Activated CD8-positive, alpha-beta T cell treated with anti-CD3 and anti-CD28 coated beads, Interleukin-2, amount 10 ng/mL, durations not matched to agents 7 days and 5 days (primary cell): ENCODE measurements at places on chromosomes 12 and 14.
A peak's percentile ranks its signal among the peaks of the same experiment; 100 is the strongest.

- H3K4me3 ChIP-seq, result no peak overlapping the region
- H3K36me3 ChIP-seq, result peaks cover 6% of the 10 kb centered on the region
- peaks cover 29% of the 10 kb centered on the region for H3K4me1 ChIP-seq
- DNase-seq, result no peak
- H3K27me3 ChIP-seq, result no peaks in the 10 kb centered on the region
Measured at GRCh38 chr14:74015963-74016362, 3.1 kb downstream of the ENTPD5 start.

DNA sequence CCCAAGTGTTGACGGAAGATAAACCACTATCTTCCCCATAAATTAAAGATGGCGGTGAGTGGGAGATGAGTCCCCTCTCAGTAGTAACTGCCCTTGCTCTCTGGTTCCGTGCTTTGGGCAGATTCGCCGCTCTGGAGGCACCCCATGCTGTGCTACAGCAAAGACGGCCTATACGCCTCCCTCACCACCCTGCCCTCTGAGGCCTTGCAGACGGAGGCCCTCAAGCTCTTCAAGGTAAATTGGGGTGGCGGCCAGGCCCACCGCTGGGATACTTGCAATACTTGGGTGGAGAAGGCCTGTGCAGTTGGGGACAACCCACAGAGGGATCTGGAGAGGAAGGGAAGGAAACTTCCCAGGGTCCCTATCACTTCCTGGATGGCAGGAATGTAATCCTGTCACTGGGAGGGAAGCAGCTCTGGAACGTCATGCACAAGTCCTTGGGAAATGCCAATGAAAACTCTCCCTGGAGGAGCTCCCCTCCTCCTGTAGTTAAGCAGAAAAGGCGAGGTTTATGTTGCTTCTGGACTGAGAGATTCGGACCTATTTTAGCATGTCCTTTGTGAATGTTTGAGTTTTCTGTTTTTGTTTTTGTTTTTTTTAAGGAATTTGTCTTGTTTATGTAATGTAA lies 22.8 kb downstream of the PIGH start:
- no peaks in the 10 kb centered on the region for H3K27me3 ChIP-seq
- no peak overlapping the region for H3K27ac ChIP-seq
- H3K4me3 ChIP-seq, result no peak overlapping the region
- no peaks in the 10 kb centered on the region for H3K36me3 ChIP-seq
- no peak for DNase-seq
- peaks cover 6% of the 10 kb centered on the region for H3K4me1 ChIP-seq

GRCh38 chr14:88995437-88996198 lies 171.2 kb downstream of the TTC8 start:
- H3K27me3 ChIP-seq, result peaks cover 2% of the 10 kb centered on the region
- H3K36me3 ChIP-seq, result no peaks in the 10 kb centered on the region
- H3K4me1 ChIP-seq, result no peaks in the 10 kb centered on the region
- no peak overlapping the region for H3K4me3 ChIP-seq
- H3K27ac ChIP-seq, result no peak overlapping the region

DNA sequence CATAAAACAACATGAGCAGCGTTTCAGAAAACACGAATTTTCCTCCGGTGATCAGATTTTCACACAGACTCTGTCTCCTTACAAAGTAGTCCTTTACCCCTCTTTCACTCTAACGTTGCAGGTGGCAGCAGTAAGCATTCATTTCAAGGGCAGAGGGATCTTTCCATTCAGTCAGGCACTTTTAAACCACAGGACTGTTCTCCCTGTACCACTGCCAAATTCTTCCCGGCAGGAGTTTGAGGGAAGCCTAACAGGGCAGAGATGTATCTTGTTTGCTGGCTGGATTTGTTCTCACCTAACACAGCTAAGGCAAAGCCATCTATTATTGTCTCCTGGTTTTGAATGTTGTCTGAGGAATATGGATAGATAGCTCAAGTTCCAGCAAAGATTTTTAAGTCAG lies 1187.3 kb upstream of the SEL1L start:
- no peak overlapping the region for H3K4me3 ChIP-seq
- no peak for DNase-seq
- H3K27me3 ChIP-seq, result no peaks in the 10 kb centered on the region
- H3K36me3 ChIP-seq, result no peaks in the 10 kb centered on the region

- H3K27ac ChIP-seq, result no peak overlapping the region
- H3K36me3 ChIP-seq, result peaks cover 62% of the 10 kb centered on the region
- peaks cover 6% of the 10 kb centered on the region for H3K4me1 ChIP-seq
- H3K27me3 ChIP-seq, result no peaks in the 10 kb centered on the region
- no peak overlapping the region for H3K4me3 ChIP-seq
Measured at GRCh38 chr12:123187637-123188036, 36.7 kb upstream of the PITPNM2 start.

GRCh38 chr12:72872238-72872887 lies 600.2 kb downstream of the TRHDE start:
- no peak overlapping the region for H3K27ac ChIP-seq
- no peaks in the 10 kb centered on the region for H3K36me3 ChIP-seq
- no peak overlapping the region for H3K4me3 ChIP-seq
- H3K27me3 ChIP-seq, result no peaks in the 10 kb centered on the region
- DNase-seq, result no peak
- H3K4me1 ChIP-seq, result no peaks in the 10 kb centered on the region

GRCh38 chr12:103887738-103888137 lies 42.5 kb upstream of the HSP90B1 start:
- DNase-seq, result no peak
- no peaks in the 10 kb centered on the region for H3K36me3 ChIP-seq
- H3K27ac ChIP-seq, result no peak overlapping the region
- H3K4me3 ChIP-seq, result no peak overlapping the region
- H3K4me1 ChIP-seq, result peaks cover 12% of the 10 kb centered on the region

DNA sequence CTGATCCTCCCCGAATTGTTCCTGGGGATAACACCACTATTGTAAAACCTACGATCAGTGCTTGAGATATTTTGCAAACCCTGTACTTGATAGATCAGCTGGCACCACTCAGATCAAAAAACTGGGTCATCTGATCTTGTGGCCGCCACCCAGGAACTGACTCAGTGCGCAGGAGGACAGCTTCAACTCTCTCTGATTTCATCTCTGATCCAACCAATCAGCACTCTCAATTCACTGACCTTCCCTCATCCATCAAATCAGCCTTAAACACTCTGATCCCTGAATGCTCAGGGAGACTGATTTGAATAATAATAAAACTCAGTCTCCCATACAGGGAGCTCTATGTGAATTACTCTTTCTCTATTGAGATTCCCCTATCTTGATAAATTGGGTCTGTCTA lies 4.2 kb upstream of the XPOT start:
- DNase-seq, result no peak
- H3K27me3 ChIP-seq, result no peaks in the 10 kb centered on the region
- H3K4me3 ChIP-seq, result no peak overlapping the region
- H3K27ac ChIP-seq, result no peak overlapping the region

GRCh38 chr12:58250077-58250476 lies 308.7 kb downstream of the ATP23 start:
- H3K27ac ChIP-seq, result no peak overlapping the region
- H3K36me3 ChIP-seq, result no peaks in the 10 kb centered on the region
- no peak overlapping the region for H3K4me3 ChIP-seq
- no peak for DNase-seq
- no peaks in the 10 kb centered on the region for H3K27me3 ChIP-seq

GRCh38 chr12:27987331-27987730 lies 14.8 kb upstream of the PTHLH start:
- no peaks in the 10 kb centered on the region for H3K4me1 ChIP-seq
- peaks cover 7% of the 10 kb centered on the region for H3K27me3 ChIP-seq
- no peak for DNase-seq

- no peak for DNase-seq
- H3K4me3 ChIP-seq, result peak overlapping the region; percentile 91
- peak overlapping the region; percentile 93 for H3K27ac ChIP-seq
- peaks cover 17% of the 10 kb centered on the region for H3K27me3 ChIP-seq
Measured at GRCh38 chr14:66508547-66508845, 549 bp downstream of the GPHN start.

- no peaks in the 10 kb centered on the region for H3K36me3 ChIP-seq
- no peak overlapping the region for H3K4me3 ChIP-seq
- no peak for DNase-seq
- no peak overlapping the region for H3K27ac ChIP-seq
- no peaks in the 10 kb centered on the region for H3K4me1 ChIP-seq
- H3K27me3 ChIP-seq, result no peaks in the 10 kb centered on the region
Measured at GRCh38 chr14:34699873-34700621, 14.3 kb downstream of the CFL2 start.

DNA sequence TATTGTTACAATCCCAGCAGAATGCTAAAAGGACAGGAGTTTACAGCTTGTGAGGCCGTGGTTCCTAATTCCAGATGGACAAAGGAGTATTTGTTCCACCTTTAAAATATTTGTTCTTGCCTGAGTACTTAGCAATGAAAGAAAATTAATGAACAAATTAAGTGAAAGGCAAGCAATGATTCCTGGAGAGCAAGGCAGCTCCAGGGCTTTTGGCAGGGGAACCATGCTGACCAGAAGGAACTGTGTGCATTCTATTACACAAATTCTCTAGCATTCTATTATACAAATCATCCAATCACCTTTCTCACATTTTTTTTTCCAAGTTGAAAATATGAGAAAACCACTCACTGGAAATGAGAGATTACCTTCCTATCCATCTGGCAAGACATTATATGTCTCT lies 1.8 kb upstream of the BMAL2 start:
- H3K36me3 ChIP-seq, result peaks cover 8% of the 10 kb centered on the region
- H3K4me3 ChIP-seq, result no peak overlapping the region
- H3K27me3 ChIP-seq, result peaks cover 9% of the 10 kb centered on the region
- DNase-seq, result no peak

GRCh38 chr12:83864054-83864453 lies 1048.5 kb downstream of the SLC6A15 start:
- H3K36me3 ChIP-seq, result no peaks in the 10 kb centered on the region
- no peaks in the 10 kb centered on the region for H3K4me1 ChIP-seq

- no peak overlapping the region for H3K4me3 ChIP-seq
- no peak for DNase-seq
- H3K27ac ChIP-seq, result no peak overlapping the region
- H3K36me3 ChIP-seq, result peaks cover 13% of the 10 kb centered on the region
Measured at GRCh38 chr14:92959189-92959531, 36.2 kb downstream of the CHGA start.

DNA sequence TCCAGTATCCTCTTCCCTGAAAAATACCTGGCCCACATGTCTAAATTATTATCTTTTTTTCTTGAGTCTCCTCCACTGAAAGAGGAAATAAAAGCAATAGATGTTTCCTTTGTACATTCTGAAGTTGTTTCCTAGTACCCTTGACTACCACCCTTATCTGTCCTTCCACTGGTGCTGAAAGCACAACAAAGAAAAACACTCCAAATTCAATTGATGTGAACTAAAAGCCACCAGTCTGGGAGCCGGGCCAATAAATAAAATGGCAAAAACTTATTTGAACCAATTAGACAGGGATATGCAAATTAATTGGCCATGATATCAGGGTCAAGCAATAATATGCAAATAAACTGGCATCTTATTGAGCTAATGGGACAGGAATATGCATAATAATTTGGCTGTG lies 330.5 kb downstream of the PAWR start:
- no peaks in the 10 kb centered on the region for H3K4me1 ChIP-seq
- no peak overlapping the region for H3K4me3 ChIP-seq
